ENCODE measurements at places on chromosomes 3 and 15.

- DNase-seq = no peak
These were observed 736.9 kb upstream of the CCDC54 start for GRCh38 chr3:106640353-106640752.

- no peak for DNase-seq
These were observed 46.1 kb upstream of the RASGRP1 start for GRCh38 chr15:38610748-38611147.

DNA sequence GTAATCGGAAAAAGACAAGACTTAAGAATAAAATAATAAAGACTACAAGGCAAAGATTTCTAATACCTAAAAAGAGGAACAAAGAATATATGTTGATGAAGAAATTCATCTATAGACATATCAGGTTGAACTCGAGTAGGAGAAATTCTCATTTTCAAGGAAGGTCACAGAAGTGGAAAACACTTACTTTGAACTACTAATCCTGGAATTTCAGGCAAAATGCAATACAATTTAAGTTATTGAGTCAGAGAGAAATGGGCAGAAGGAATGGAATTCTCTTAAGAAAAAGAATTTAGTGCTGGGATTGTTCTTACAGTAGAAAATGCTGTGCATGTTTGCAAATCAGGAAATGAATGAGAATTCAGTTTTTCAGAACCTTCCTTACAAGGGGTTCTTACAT, 135.9 kb upstream of the TGFBR2 start:
- DNase-seq = no peak

GRCh38 chr3:49642708-49643145, 31.4 kb upstream of the APEH start:
- no peak for DNase-seq

GRCh38 chr3:34196914-34197313, 398.5 kb downstream of the PDCD6IP start:
- DNase-seq = no peak

DNA sequence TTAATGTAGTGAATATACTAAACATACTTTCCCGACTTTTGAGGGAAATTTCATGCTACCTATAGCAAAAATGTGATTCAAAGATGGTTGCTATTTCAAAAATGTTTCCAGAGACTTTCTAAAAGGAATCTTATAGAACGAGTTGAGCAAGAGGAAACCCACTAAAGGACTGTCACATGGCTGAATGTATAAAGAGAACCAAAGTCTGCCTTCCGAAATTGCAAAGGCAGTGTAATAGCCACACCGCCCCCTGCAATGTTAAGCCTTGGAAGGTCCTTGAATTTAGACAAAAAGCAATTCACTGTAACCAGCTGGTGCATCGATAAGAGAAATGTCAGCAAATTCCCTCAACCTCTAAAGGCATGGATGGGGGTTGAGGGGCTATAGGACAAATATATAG, 142.8 kb downstream of the CHL1 start:
- no peak for DNase-seq

GRCh38 chr15:70651303-70651845, 112.0 kb downstream of the UACA start:
- DNase-seq = no peak

DNA sequence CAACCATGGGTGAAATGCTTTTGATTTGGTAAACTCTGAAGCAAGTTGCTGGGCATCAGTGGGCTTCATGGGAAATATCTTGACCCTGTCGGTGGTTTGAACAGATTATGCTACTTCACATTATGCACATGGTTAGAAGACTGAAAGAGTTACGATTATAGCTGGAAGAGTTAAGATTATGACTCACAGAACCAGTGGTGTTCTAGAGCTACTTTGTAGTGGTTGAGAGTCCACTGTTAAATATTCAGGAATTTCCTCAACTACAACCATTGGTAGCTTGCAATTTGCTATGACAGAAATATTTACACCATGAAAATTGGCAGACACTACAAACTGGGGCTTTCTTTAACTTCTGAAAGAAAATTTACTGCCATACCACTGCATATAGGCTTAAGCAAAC, 99.3 kb downstream of the GADL1 start:
- DNase-seq = no peak

GRCh38 chr3:140816372-140817195, 125.1 kb upstream of the SLC25A36 start:
- DNase-seq = no peak

DNA sequence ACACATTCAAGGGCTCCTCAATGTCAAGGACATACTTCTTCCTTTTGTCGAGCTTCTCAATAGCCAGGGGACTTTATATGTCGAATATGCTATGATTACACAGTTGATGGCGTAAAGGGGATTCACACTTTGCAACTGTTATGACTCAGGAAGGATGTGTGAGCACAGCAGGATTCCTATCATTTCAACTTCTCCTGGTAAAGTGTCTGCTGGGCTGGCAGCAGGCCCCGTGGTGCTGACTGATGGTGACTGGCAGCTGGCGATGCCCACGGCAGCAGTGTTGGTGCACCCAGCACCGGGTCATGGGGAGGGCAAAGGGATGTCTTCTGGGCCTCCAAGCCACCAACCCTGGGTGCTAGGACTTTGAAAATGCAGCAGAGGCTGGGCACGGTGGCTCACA, 44.8 kb upstream of the GNB5 start:
- DNase-seq = no peak

DNA sequence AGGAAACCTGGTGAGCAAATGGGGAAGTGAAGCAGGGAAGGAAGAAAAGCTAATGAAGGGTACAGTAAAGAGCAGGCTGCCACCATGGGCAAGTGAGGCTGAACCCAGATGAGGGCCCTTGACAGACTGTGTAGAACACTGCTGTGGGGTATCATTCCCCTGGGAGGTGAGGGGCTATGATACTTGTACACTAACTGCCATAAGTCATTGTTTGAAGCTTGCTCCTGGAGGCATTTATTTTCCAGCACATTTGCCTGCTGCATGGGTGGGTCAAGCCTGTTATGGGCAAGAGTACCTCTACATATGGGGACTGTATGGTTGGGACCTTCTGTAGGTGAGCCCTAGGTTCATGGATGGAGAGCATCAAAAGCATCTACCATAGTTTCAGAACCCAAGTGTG, 57.4 kb downstream of the POMGNT2 start:
- no peak for DNase-seq

- DNase-seq = no peak
These were observed 42.9 kb upstream of the MITF start for GRCh38 chr3:69696367-69696766.

DNA sequence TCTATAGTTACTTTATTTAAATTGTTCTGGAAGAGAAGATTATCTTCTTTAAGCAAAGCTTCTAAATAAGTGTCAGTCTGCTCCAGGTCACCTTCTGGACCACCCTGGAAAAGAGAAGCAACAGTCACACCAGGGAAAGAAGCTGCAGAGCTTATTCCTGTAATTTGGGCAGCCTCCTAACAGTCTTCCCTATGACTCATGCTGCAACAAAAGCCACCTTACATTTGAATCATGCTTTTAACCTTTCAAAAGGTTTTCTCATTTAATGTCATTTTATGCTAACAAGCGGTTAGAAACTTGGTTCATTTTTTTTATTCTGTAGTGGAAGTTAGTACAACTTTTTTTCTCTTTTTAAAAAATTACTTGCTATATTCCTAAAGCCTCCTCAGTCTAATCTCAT, 5.3 kb upstream of the GUCA1C start:
- DNase-seq = no peak

DNA sequence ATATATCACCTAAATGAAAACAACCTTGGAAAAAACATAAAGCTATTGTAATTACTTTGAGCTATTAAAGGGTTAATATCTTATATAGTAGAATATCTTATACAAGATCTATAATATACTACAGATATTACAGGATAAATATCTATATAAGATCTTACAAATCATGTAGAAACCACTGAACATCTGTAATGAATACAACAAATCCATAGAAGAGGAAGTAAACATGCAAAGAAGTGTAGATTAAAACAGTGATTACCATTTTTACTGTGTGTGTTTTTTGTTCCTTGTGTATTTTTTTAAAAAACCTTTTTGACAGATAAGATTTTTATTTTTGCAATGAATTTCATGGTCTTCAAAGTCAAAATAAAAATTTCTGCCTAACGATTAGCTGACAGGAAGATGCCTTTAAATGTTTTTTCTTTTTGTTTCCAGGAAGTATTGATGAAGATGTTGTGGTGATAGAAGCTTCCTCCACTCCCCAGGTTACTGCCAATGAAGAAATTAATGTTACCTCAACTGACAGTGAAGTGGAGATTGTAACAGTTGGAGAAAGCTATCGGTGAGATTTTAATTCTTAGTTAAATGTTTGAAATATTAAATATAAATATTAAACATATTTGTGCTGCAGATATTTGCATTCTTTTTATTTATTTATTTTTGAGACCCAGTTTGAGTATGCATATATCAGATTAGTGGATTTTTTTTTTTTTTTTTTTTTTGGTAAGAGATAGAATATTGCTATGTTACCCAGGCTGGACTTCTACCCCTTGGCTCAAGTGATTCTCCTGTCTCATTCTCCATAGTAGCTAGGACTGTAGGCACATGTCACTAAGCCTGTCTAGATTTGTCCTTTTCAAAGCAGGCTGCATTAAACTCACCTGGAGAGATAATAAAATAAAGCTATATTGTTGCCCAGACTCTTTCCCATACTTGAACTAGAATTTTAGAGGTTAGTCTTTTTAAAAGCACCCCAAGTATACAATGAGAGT, 52.8 kb upstream of the CCNB2 start:
- DNase-seq = peak; percentile 7

DNA sequence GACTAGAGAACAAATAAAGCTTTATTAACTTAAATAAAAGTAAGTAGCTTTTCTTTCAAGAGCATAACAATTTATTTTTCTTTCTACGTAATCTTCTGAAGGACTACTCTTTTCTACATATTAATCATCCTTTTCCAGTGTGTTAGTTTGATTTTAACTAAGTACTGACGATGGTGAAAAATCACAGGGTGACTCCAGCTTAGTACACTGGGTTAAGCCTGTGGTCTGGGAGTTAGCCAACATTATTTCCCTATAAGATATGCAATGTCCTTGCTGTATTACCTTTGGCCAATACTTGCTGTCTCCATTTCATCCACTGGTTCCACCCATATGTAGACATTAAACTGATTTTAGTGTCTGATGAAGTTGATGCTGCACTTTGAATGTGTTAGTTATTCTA, 508.6 kb upstream of the SUCLG2 start:
- DNase-seq = no peak

DNA sequence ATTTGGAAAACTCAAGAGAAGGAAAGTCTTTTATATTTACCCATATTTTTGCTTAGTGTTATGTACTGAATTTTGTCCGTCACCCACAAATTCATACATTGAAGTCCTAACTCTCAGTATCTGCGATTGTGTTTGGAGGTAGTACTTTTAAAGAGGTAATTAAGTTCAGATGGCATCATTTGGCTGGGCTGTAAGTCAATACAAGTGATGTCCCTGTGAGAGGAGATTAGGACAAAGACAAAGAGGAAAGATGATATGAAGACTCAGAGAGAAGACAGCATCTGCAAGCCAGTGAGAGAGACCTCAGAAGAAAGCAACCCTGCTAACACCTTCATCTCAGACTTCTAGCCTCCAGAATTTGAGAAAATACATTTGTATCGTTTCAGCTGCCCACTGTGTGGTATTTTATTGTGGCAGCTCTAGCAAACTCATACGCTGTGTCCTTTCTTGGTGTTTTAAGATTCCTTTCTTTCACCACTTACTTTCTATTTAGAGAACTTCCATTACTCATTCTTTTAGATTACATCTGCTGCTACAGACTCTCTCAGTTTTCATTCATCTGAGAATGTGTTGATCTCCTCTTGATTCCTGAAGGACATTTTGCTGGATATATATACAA, 17.0 kb downstream of the LRCH3 start:
- DNase-seq = no peak

GRCh38 chr3:52801839-52802238, 7.2 kb downstream of the ITIH3 start:
- DNase-seq = no peak

- DNase-seq = no peak
These were observed at the start of gene SLC27A2 for GRCh38 chr15:50181969-50182218. SLC27A2 (plus strand) TSS chr15:50182196; CDS start chr15:50182428, 232 bp downstream.

GRCh38 chr3:134143828-134144401, 106.7 kb downstream of the RYK start:
- DNase-seq = no peak

GRCh38 chr3:161217496-161217895, 3.6 kb upstream of the NMD3 start:
- DNase-seq = no peak

DNA sequence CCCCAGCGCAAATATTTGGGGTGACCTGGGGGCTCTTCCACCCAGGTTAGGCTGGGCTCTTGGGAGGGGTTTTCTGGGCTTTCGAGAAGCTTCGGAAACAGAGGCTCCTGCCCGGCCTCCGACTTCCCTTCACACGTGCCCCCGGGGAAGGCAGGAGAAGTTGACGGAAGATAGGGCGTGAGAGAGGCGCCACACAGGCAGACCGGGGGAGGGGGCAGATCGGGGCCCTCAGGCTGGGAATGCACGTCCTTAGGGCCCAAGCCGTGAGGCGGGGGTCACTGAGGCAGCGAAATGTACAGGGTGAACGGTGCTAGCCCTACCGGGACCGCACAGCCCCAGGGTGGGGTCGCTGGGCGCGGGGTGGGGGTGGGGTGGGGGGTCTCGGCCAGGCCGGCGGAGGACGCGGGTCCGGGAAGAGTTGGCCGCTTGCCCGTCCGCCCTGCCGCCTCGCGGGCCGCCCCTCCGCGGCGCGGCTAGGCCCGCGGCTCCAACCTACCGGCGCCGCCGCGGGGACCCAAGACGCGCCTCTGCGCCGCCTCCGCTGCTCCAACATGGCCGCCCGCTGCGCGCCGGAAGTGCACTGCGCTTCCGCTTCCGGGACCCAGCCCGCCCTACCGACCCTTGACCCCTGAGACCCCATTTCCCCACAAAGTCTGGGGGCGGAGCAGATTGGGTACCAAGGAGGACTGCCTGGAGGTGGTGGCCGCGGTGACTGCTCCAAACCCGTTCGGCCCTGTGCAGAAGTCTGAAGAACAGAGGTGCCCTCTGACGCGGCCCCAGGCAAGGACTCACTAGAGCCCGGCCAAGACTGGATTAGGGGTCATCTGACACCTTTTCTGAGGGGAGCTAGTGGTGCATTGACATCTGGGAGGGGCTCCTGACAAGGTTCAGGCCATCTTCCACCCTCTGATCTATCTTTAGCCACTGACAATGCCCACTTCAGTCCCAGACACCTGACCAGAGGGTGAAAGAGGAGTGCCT, at the start of gene CCDC71:
Gene CCDC71 (minus strand): TSS at position 561 of the 981 bp plus-strand sequence. CDS start 2,123 bp downstream, outside the sequence.
- peak; percentile 83 for DNase-seq

- DNase-seq = no peak
These were observed 37.0 kb downstream of the CEMIP start for GRCh38 chr15:80816049-80816653.

DNA sequence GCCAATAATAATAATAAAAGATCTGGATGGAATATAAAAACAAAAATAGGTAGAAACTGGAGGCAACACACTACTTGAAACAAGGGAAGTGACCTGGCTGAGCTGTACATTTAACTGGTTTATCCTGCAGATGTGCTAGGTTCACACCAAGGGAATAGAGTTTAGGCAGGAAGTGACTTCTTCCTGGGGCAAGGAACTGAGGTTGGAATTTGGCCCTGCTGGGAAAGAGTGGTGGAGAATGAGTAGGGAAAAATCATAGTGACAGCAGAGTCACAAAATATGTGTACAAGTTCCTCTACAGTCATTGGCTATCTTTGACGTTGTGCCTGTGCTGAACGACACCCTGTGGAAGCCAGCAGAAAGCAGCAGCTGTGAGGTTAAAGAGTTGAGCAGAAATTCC, 44.1 kb downstream of the ARHGAP11B start:
- DNase-seq = no peak

Data from CD4-positive, alpha-beta T cell treated with Interleukin-12 subunit alpha and Interleukin-12 subunit beta, for 1 hour (primary cell).